Pancreas (tissue), 10 donors: ENCODE measurements at places on chromosomes 1 and 21. TPM values are rescaled to one million over a fixed set of nuclear protein-coding genes. Genes with fewer than 3 reads are reported as not detected.

DNA sequence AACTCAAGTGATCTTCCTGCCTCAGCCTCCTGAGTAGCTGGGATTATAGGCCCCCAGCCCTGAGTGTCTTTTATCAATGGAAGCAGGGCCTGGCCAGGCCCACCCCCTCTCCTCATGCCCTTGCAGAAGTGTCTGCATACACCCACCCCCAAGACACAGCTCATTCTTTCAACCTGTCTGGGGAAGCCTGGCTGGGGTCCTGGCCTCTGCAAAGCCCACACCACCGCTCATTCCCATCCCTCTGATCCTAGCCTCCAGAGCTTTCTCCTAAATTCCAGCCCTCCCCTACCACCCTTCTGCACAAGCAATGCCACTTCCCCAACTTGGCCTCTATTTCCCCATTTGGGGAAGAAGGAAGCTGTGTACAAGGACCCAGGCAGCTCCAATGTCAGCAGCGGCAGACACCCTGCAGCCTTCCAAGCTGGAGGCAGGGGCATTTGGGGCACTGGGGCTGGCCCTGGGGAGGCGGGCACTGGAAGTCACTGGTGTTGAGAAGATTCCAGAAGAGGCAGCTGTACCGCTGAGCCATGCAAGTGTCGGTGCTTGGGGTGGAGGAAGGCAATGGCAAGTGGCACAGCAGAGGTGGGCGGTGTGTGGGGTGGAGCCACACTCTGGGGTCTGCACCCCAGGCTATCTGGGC is 33.7 kb upstream of the ARF1 start:
- H3K36me3 ChIP-seq: no peaks in the 10 kb centered on the region
- no peaks in the 10 kb centered on the region for H3K27me3 ChIP-seq
- no peak overlapping the region for H3K27ac ChIP-seq
- DNase-seq: no peak
- H3K4me3 ChIP-seq: no peak overlapping the region

DNA sequence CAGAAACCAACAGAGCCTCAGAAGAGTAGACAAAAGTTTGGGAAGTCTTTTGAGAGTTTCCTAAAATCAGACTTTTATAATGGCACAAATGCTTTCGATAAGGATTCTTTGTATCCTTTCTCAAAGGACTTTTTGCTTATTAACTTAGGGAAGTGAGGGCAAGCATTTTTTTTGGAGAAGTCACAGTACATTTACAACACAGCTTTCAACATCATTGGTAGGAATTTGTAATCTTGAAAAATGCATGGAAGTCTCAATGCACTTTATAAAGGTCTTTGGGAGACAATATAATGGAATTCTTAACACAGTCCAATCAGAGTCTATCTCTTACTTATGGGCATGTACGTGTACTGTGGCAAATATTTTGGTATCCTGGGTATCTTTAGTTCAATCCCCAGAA is 325.8 kb upstream of the NR5A2 start:
- no peaks in the 10 kb centered on the region for H3K36me3 ChIP-seq
- H3K4me1 ChIP-seq: no peaks in the 10 kb centered on the region
- no peak overlapping the region for H3K27ac ChIP-seq
- no peaks in the 10 kb centered on the region for H3K27me3 ChIP-seq
- DNase-seq: no peak
- no peak overlapping the region for H3K4me3 ChIP-seq

- H3K27ac ChIP-seq: no peak overlapping the region
- H3K4me3 ChIP-seq: no peak overlapping the region
- no peaks in the 10 kb centered on the region for H3K27me3 ChIP-seq
- no peak for DNase-seq
- H3K36me3 ChIP-seq: no peaks in the 10 kb centered on the region
These were observed 36.3 kb upstream of the PAXBP1 start for GRCh38 chr21:32807717-32808380.

- no peak overlapping the region for H3K4me3 ChIP-seq
- DNase-seq: no peak
- H3K4me1 ChIP-seq: no peaks in the 10 kb centered on the region
- no peak overlapping the region for H3K27ac ChIP-seq
- H3K27me3 ChIP-seq: no peaks in the 10 kb centered on the region
These were observed 9.4 kb downstream of the CYP2J2 start for GRCh38 chr1:59917026-59917784.

DNA sequence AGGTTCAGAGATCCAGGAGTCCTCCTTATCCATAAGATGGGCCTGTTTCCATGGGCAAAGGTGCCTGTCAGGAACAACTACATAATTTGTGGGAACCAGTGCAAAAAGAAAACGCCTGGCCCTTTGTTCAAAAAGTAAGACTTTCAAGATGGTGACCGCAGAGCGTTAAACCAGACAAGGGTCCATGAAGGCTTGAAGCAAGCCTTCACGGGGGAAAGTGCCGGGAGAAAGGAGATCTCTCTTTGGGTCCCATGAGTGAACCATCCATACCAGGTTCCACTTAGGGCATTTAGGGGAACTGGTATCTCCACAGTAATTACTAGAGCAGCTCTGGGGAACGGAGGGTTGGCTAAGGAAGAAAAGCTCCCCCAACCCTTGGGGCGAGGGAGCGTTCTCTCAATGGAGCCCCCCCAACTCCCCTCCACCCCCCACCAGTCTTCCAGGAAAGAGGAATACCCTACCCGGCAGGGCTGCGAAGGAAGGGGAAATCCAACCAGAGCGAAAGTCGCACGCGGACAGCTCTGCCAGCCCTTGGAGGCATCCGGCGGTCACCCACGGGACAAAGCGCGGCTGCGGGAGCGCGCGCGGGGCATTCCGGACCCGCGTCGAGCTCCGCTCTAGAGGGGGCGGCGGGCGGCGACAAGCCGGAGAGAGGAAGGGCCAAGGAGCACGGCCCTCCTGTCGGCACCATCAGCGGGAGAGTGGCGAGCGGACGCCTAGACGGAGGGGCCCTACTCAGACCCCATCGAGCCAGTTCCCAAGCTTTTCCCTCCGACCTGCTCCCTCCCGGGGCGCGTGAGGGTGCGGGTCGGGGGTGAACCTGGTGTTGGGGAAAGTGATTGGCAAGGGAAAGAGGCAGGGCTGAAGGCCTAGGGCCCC is 687 bp upstream of the RASSF5 start:
- H3K4me1 ChIP-seq: peaks cover 4% of the 10 kb centered on the region
- no peaks in the 10 kb centered on the region for H3K36me3 ChIP-seq
- peak overlapping the region; percentile 58 for H3K4me3 ChIP-seq
- peak; percentile 29 for DNase-seq

- no peaks in the 10 kb centered on the region for H3K27me3 ChIP-seq
- no peak overlapping the region for H3K4me3 ChIP-seq
These were observed 137.1 kb upstream of the MAGI3 start for GRCh38 chr1:113253187-113253586.

- H3K4me1 ChIP-seq: no peaks in the 10 kb centered on the region
- no peak for DNase-seq
- H3K27ac ChIP-seq: no peak overlapping the region
- H3K27me3 ChIP-seq: no peaks in the 10 kb centered on the region
These were observed 41.0 kb upstream of the LAPTM5 start for GRCh38 chr1:30798389-30799232.

DNA sequence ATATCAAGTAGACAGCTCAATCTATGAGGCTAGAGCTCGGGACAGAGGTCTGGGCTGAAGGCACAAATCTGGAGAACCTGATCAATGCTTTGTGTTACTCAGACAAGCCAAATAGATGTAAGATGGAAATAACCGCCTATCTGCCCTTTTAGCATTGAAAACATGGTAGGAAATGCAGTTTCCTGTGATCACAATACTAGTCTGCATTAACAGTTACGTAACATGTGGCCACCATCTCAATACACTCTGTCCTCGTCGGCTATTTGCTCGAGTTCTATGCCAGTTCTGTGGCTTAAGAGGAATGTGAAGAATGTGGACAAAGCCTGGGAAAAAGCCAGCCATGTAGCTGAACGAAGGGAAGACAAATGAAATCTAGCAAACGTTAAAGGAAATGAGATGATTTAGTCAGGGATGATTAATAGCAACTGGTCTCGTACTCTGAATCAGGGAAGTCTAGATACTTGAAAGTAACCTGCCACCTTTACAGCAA is 73.3 kb downstream of the HSF2BP start:
- peak; percentile 78 for DNase-seq
- H3K36me3 ChIP-seq: no peaks in the 10 kb centered on the region
- H3K4me3 ChIP-seq: no peak overlapping the region
- H3K27me3 ChIP-seq: no peaks in the 10 kb centered on the region

DNA sequence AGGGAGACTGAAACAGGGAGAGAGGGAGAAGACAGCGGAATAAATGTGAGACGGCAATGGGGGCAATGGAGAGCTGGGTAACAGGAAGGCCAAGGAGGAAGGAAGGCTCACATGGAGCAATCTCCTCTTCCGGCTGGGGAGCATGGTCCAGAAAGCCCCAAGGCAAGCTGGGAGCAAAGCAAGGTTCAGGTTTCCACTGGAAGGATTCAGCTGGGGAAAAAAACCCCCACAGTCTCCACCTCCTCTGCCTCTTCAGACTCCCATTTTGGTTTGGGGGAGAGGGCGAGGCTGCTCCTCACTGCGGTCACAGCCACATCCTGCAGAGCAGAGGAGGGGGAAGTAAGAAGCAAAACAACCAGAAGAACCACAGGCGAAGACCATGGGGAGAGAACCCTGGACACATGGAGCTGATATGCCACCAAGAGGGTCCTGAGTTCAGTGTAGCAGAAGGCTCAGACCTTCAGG is 650 bp downstream of the TNFAIP8L2 start:
- H3K4me1 ChIP-seq: no peaks in the 10 kb centered on the region
- DNase-seq: no peak
- peak overlapping the region; percentile 26 for H3K4me3 ChIP-seq
- H3K27ac ChIP-seq: no peak overlapping the region

GRCh38 chr21:42988236-42988965 is 14.0 kb downstream of the PKNOX1 start:
- no peak overlapping the region for H3K27ac ChIP-seq
- no peaks in the 10 kb centered on the region for H3K4me1 ChIP-seq
- no peaks in the 10 kb centered on the region for H3K36me3 ChIP-seq
- no peaks in the 10 kb centered on the region for H3K27me3 ChIP-seq
- no peak for DNase-seq

GRCh38 chr21:41770901-41771624 is 4.2 kb upstream of the RIPK4 start:
- no peaks in the 10 kb centered on the region for H3K36me3 ChIP-seq
- H3K27me3 ChIP-seq: no peaks in the 10 kb centered on the region
- DNase-seq: no peak
- H3K4me3 ChIP-seq: no peak overlapping the region
- H3K27ac ChIP-seq: no peak overlapping the region

- H3K36me3 ChIP-seq: no peaks in the 10 kb centered on the region
- DNase-seq: no peak
- H3K4me3 ChIP-seq: no peak overlapping the region
- H3K27me3 ChIP-seq: no peaks in the 10 kb centered on the region
- no peak overlapping the region for H3K27ac ChIP-seq
- no peaks in the 10 kb centered on the region for H3K4me1 ChIP-seq
These were observed 44.9 kb upstream of the ADAR start for GRCh38 chr1:154652893-154653292.

GRCh38 chr1:193070942-193071341 is 11.5 kb downstream of the RO60 start:
- no peaks in the 10 kb centered on the region for H3K4me1 ChIP-seq
- DNase-seq: no peak
- no peak overlapping the region for H3K27ac ChIP-seq
- H3K36me3 ChIP-seq: no peaks in the 10 kb centered on the region

DNA sequence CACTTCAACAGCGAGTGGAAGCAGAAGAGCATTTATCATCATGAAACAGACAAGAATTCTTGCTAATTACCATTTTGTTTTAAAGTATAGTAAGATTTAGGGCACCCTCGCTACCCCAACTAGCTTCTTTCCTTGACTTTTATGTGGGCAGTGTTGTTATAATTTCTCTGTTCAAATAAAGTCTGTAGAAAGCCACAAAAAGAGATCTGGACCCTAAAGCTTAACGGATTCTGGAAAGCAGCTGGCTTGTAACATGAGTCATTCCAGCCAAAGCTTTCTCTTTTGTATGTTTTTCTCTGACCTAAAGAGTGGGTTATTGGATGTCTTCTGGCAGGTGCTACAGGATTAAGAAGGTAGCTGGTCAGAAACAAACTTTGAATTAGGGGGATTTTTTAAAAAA is 37.4 kb downstream of the RUNX1 start:
- H3K4me3 ChIP-seq: no peak overlapping the region
- no peaks in the 10 kb centered on the region for H3K36me3 ChIP-seq
- no peaks in the 10 kb centered on the region for H3K4me1 ChIP-seq
- H3K27me3 ChIP-seq: no peaks in the 10 kb centered on the region

DNA sequence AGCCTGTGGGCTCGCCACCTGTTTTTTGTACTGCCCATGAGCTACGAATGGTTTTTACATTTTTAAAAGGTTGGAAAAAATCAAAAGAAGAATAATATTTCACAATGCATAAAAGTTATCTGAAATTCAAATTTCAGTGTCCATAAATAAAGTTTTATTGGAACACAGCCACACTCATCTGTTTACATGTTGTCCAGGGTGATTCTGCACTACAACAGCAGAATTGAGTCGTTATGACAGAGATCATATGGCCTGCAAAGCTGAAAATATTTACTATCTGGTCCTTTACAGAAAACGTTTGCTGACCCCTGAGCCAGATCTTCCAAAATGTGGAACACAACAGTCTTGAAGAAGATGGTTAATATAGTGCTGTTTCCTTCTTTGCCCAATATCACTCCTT is 89.4 kb downstream of the TM2D1 start:
- H3K4me1 ChIP-seq: no peaks in the 10 kb centered on the region
- H3K36me3 ChIP-seq: no peaks in the 10 kb centered on the region
- no peak for DNase-seq
- H3K27me3 ChIP-seq: no peaks in the 10 kb centered on the region
- H3K27ac ChIP-seq: no peak overlapping the region
- no peak overlapping the region for H3K4me3 ChIP-seq

- no peaks in the 10 kb centered on the region for H3K27me3 ChIP-seq
- no peak overlapping the region for H3K4me3 ChIP-seq
- no peak overlapping the region for H3K27ac ChIP-seq
- no peak for DNase-seq
- H3K36me3 ChIP-seq: no peaks in the 10 kb centered on the region
These were observed 37.3 kb downstream of the ADARB1 start for GRCh38 chr21:45111703-45112102.

GRCh38 chr21:42336054-42336453 is 14.7 kb downstream of the TFF2 start:
- H3K27ac ChIP-seq: no peak overlapping the region
- H3K4me3 ChIP-seq: no peak overlapping the region
- DNase-seq: no peak
- H3K27me3 ChIP-seq: no peaks in the 10 kb centered on the region

- no peak overlapping the region for H3K27ac ChIP-seq
- no peaks in the 10 kb centered on the region for H3K4me1 ChIP-seq
- no peaks in the 10 kb centered on the region for H3K36me3 ChIP-seq
- no peak overlapping the region for H3K4me3 ChIP-seq
These were observed 88.5 kb downstream of the ELAVL4 start for GRCh38 chr1:50197216-50197615.

The CCDC181 gene
- total RNA-seq: 0.65 TPM

The FGR gene
- 3.1 TPM for total RNA-seq

The KDM5B gene
- total RNA-seq: 18.2 TPM

The LINGO4 gene
- 0.38 TPM for total RNA-seq

The C1orf87 gene
- not detected for total RNA-seq

The RHOC gene
- 56.1 TPM for total RNA-seq

The SUMO3 gene
- total RNA-seq: 29.1 TPM
